ENCODE measurements at places on chromosomes 13 and 19.

DNA sequence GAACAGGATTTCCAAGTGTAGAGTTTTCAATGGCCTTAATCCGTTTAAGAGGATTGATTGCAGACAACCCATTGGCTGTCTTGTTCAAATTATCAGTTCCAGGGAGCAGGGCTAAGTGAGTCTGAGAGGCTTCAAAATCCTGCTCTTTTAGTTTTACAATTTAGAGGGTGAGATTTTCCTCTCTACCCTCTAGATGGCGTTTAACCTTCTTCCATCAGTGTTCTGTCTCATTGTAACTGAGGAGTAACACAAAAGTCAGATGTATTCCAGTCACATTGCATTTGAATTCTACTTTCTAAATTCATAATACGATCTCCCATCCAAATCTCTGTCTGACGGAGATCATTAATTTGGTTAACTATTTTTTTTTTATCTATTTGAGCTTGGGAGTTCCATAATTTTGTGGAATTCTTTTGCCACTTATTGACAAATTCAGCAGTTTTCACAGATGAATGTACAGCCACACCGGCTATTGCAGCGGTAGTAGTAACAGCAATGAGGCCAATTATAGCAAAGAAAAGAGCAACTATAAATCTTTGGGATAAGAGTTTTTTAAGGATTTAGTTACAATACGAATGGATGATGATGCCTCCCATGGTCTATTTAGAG is 7.8 kb upstream of the C19orf84 start:
- no peak for DNase-seq

DNA sequence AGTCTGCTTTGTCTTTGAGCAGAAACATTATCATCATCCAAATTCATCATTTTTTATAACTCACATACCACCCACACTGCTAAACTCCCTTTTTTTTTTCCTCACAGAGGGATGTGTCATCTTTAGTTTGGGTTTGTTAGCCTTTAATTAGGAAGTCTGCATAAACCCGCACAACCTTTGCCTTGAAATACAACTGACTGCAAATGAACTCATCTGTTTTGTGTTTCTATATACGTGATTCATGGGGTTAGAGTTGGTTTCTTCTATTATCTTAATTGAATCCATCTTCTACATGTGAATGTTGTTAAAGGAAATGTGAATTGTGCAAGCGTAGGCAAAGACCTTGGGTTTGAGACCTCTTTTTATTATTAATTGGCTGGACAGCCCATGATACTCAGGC is 102.7 kb downstream of the SLAIN1 start:
- no peak for DNase-seq

- no peak for DNase-seq
Measured at GRCh38 chr19:55256562-55257460, 2.0 kb downstream of the PPP6R1 start.

GRCh38 chr19:48631225-48631624 is 6.0 kb downstream of the DBP start:
- no peak for DNase-seq

GRCh38 chr13:48938308-48938943 is 37.3 kb upstream of the FNDC3A start:
- no peak for DNase-seq

DNA sequence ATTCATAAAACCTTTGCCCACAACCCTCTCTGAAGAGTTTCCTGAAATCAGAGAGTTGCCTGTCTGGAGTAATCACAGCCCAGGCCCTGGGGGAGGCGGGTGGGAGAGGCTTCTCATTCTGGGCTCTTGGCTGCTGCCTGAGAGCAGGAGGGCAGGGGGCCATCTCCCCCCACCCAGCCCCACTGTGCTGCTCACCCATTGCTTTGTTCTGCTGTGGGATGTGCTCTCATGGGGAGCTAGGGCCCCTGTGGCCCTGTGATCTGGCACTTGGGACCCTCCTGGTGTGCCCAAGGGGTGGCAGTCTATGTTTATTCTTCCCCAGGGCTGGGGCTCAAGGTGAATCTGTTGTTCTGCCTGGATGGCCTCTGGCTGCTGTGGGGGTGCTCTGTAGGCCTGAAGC is 6.1 kb downstream of the KCTD15 start:
- DNase-seq = no peak

DNA sequence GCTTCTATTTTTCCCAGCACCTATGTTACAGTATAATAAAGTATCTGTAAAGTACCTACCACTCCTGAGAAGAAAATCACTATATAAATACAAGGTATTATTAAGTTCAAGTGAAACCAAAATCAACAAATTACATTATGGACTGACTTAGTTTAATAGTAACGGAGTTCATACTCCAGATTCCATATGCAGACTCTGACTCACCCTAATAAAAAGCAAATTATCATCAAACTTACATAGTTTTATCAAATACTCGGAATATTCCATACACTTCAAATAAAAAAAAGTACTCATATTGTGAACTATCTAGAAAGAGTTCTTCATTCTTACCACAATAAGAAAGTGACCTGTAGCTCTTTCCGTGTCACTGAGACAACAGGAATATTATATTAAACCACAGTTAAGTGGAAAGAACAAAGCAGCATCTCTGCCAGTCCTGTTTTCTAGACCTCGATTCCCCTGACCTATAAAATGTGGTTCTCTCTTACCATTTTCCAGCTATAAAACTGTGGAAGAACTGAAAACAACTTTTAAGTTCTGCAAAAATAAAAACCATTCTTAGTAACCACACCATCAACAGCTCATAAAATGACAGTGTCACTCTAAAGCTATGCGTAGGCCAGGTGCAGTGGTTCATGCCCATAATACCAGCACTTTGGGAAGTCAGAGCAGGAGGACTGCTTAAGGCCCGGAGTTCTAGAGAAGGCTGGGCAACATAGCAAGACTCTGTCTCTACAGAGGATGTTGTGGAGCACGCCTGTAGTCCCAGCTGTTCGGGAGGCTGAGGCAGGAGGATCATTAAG is 42.6 kb downstream of the USP12 start:
- DNase-seq = no peak

GRCh38 chr13:39494006-39494405 is 109.0 kb downstream of the LHFPL6 start:
- DNase-seq = no peak

GRCh38 chr13:27965343-27965739 is 3.8 kb downstream of the CDX2 start:
- DNase-seq = no peak

Data from activated T-helper 2 cell treated with anti-CD3 and anti-CD28 coated beads, Interferon-gamma antibody, Interleukin-2, Interleukin-4, amounts not matched to agents 10 μg/mL and 5 μg/mL and 100 μg/mL, durations not matched to agents 14 hours and 24 hours and 36 hours (primary cell).